Mammary microvascular endothelial cell (primary cell): ENCODE measurements at places on chromosomes 4 and X. TPM values are rescaled to one million over a fixed set of nuclear protein-coding genes. Genes with fewer than 3 reads are reported as not detected.

KLHL15 gene
- 3.2 and 3.5 TPM in 2 replicates for total RNA-seq

TMEM192 gene
- total RNA-seq: 16.3 and 16.7 TPM in 2 replicates

HPGD gene
- not detected in 2 replicates for total RNA-seq

RRAGB gene
- 8.9 and 10.0 TPM in 2 replicates for total RNA-seq

NKX3-2 gene
- total RNA-seq: not detected in 2 replicates

ADGRG2 gene
- total RNA-seq: not detected in 2 replicates

TGIF2LX gene
- not detected in 2 replicates for total RNA-seq

ZXDA gene
- 4.5 and 4.9 TPM in 2 replicates for total RNA-seq
